ENCODE measurements at places on chromosomes 12 and 14. TPM values are rescaled to one million over a fixed set of nuclear protein-coding genes. Genes with fewer than 3 reads are reported as not detected.

PRR4 gene
- not detected for total RNA-seq

CCDC63 gene
- total RNA-seq = not detected

GRCh38 chr12:80513211-80513610 is 69.2 kb downstream of the PTPRQ start:
- no peak for DNase-seq

GRCh38 chr14:37198273-37198598 is 499 bp downstream of the MIPOL1 start:
- no peak for DNase-seq

- no peak for DNase-seq
Observed at GRCh38 chr12:104480826-104481440, 24.2 kb downstream of the CHST11 start.

Data from OCI-LY7 (cell line).